ENCODE measurements at places on chromosomes 16 and 17.

DNA sequence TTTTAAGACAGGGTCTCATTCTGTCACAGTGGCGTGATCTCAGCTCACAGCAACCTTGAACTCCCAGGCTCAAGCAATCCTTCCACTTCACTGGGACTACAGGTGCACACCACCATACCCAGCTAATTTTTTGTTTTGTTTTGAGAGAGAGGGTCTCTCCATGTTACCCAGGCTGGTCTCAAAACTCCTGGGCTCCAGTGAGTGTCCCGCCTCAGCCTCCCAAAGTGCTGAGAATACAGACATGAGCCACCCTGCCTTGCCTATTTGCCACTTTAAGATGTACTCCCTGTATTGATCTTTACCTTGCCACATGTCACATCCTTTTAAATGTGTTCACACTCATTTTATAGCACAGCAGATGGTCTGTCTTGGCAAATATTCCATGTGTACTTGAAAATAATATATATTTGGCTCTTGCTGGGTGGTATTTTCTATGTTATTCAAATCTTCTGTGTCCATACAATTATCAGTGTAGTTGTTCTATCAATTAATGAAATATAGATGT lies 50.5 kb downstream of the VMP1 start:
- no peak for DNase-seq

GRCh38 chr17:70879401-70879800 lies 710.1 kb downstream of the KCNJ2 start:
- DNase-seq, result no peak

- no peak for DNase-seq
These were observed 33.6 kb downstream of the CDH1 start for GRCh38 chr16:68770671-68771070.

GRCh38 chr16:21654466-21654865 lies 2.1 kb upstream of the IGSF6 start:
- no peak for DNase-seq

DNA sequence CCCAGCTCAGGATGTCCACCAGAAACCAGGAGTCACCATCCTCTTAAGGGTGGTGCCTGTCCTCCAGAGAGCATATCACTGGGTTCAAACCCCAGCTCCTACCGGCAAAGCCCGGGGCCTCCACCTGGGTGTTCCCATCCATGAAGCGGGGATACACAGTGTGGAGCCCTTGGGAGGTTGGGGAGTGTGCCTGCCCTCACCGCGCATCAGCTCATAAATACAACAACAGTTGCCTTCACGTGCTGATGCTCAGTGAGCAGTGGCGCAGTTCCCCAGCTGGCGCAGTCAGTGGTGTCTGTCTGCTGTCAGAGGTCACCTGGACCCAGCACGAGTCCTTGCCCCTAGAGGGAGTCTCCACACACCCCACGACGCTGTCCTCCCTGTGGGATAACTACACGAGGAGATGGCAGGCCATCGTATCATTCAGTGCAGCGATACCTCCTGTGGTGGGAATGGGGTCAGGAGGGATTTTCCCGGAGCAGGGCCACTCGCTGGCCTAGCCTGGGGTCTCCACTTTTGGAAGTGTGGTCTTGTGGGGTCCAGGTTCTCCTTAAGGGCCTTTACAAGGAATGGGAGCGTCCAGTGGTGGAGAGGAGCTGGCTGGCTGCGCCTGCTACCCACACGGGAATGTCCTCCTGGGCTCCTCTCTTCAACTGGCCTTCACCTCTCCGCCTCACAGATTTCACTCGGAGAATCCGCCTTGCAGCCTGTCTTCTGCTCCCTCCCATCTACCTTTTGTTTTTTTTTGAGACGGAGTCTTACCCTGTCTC lies 2.3 kb upstream of the ELOB start:
- DNase-seq, result no peak

GRCh38 chr17:14311186-14311705 lies 10.4 kb downstream of the HS3ST3B1 start:
- DNase-seq, result no peak

Measured in activated CD4-positive, CD25-positive, alpha-beta regulatory T cell treated with anti-CD3 and anti-CD28 coated beads, Interleukin-2, amount 50 U/mL, for 16 hours (primary cell).